ENCODE measurements at places on chromosomes 6 and 20.

DNA sequence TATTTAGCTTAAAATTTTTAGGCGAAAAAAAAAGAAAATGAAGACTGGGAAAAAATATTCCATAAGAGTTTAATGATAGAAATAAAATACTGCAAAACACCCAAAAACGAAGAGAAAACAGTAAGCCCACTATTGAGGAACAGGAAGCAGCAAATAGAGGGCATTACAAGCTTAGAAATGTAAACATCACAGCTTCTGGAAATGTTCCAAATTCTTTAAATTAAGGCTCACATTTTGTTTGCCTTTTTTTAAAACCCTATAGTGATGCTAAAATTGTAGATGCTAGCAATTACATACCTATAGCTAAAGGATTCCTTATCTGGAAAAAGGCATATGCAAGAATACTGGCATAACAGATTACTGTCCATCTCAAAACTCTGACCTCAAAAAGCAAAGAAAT, 248.6 kb downstream of the KHDRBS2 start:
- no peak for DNase-seq

GRCh38 chr6:122082370-122082769, 317.1 kb upstream of the HSF2 start:
- DNase-seq = no peak

- peak; percentile 76 for DNase-seq
Observed at GRCh38 chr20:2421247-2421646, 40.5 kb downstream of the TGM6 start.

GRCh38 chr20:34074101-34074760, 37.8 kb downstream of the EIF2S2 start:
- no peak for DNase-seq

- no peak for DNase-seq
Observed at GRCh38 chr20:61477451-61477861, 225.4 kb downstream of the CDH4 start.

GRCh38 chr6:79967178-79967577, 19.8 kb upstream of the ELOVL4 start:
- no peak for DNase-seq

DNA sequence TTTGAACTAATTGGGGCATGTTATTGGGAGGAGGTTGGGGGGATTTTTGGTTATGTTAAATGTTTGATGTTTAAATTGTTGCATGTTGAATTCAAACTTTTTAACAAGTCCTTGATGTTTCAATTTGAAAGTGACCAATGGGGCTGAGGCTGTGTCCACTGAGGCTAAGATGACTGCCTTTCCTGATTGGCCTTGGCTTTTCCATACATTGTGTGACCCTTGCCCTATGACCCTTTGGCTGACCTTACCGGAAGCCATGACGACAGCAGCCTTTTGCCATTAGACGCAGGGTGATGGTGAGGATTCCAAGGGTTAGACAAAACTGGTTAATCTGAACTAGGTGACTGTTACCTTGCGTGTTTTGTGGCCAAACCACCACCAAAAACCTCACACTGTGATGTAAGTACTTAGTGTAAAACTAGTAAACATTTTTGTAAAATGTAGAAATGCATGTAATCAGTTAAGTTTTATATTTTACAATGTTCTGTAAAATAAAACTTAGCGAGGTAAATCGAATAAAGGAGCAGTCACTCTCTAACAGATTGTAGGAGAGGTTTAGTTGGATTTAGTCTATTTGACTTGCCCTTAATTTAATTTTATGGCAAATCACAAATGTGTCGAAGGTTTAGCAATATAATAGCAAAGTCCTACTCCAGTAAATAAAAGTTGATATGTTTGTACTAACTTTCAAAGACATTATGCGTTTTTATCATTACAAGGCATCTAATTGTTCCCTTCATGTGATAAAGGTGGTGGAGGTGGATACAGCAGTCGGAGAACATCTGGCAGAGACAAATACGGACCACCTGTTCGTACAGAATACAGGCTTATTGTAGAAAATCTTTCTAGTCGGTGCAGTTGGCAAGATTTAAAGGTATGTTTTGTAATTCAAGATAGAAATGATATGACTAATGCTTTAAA, 1.6 kb downstream of the SRSF6 start:
- no peak for DNase-seq

DNA sequence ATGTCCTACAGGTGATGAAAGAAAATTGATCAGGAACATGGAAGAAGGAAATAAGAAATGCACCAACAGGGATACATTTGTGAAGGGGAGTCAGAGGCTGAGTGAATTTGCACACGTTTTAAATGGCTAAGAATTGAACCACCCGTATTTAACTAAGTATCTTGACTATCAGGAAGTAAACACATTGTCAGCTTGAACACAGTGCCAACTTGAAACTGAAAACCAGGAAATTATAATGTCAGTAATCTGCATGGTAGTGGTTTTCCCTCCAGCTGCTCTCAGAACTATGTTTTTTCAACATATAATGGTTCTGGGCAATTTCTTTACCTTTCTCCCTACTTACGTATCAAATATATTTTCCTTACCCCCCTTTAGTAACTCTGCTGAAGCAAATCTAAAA, 366.5 kb upstream of the POU3F2 start:
- no peak for DNase-seq
